ENCODE measurements at places on chromosomes 5 and 9.

DNA sequence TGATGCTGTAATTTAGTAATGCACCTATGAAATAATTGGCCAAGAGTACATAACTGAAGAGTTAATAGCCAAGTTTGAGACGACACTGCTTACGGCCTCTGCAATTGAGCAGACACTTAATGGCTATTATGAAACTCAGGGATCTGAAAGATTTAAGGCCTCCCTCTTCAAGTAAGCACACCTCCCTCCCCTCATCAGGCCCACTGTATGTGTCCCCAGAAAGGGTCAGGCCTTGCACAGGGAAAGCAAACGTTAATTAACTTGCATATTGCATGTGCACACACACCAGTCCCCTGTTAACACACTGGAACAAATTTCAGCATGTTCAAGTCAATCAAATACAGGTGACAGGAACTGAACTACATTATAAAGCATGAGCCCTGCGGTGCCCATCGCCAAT lies 163.6 kb downstream of the SPOCK1 start:
- no peak for DNase-seq

GRCh38 chr5:40401284-40402006 lies 278.3 kb upstream of the PTGER4 start:
- DNase-seq, result no peak

- no peak for DNase-seq
Measured at GRCh38 chr9:130446101-130446861, 1.5 kb downstream of the ASS1 start.

DNA sequence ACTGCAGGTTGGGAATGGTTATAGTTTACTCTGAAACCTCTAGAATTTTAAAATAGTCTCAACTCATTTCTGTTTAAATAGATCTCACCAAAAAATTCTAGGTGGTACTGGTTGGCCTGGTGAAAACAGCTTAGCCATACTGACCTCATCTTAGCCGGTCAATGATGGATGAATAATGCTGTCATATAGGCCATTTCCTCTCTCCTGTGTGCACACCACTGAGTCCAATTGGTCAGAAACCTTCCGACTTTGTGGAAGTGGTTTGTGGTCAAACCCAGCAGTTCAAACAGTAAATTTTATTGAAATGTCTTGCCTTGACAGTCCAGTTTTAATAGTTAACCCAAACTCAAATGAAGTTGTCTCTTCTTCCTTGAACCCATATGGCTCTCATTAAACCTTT lies 98.6 kb downstream of the GIN1 start:
- no peak for DNase-seq

GRCh38 chr9:133969681-133970580 lies 22.2 kb downstream of the VAV2 start:
- DNase-seq, result no peak

DNA sequence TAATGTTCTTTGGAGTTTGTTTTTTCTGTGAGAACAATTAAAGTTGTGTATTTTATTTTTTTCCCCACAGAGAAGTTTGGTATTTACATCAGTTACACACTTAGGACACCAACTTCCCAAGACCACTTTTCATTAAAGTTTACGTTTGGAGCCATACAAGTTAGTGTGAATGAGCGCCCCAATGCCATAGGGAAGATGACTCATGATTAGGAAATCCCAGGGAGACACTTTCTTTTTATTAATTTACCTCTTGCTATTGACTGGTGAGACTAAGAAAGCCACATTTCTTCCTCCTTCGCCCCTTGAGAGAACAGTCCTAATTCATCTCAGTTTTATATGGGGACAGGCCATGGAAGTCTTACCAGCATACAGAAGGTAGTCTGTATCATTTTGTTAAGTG lies 57.1 kb downstream of the EDIL3 start:
- no peak for DNase-seq

DNA sequence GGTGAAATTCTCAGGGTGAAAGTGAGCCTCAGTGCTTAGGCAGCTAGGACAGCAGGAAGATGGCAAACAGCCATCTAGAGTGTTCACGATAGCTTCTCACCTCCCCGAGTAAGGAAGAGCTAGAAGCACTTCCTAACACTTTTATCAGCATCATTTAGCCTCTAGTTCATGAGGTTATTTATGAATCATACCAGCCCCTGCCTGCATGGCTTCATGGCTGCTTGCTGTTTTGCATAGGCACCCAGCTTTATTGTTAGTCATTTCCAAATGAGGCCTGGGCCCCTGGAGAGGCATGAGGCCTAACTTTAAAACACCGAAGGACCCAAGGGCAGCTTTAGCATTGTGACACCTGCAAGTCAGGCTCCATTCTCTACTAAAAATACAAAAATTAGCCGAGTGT lies 134.9 kb upstream of the PANK3 start:
- no peak for DNase-seq

DNA sequence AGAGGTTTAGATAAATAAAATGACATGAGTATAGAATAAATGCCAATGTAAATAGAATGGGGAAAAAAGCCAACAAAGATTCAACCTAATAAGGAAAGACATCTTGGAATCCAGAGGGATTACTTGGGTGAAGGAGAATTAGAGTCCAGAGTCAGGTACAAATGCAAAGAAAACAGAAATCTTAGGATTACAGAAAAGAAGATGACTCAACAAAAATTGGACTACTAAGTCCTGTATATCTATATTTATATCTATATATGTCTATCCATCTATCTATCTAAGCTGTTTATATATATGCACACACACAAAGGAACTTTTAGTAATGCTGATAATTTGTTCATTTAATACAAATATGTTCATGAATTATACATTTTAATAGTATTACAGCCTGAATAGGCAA lies 27.6 kb downstream of the FAM174A start:
- DNase-seq, result no peak

DNA sequence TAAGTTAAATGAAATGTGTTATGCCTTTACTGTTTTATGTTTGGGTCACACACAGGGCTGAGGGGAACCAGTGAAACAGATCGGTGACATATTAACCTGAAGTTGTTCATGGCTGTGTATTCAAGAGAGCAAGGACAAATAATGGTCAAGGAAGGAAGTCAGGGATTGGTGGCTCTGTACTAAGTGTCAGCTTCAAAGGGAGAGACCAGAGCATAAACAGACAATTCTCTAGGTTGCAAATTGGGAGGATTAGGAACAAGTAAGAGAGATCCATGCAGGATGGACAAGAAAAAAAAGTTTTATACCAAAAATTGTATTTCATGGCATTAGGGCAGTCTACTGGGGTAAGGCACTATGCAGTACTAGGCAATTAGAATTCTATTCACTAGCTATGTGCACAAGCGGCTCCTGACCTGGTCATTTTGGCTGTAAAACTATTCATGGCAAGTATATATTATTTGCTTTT lies 156.3 kb downstream of the PLPPR1 start:
- no peak for DNase-seq

DNA sequence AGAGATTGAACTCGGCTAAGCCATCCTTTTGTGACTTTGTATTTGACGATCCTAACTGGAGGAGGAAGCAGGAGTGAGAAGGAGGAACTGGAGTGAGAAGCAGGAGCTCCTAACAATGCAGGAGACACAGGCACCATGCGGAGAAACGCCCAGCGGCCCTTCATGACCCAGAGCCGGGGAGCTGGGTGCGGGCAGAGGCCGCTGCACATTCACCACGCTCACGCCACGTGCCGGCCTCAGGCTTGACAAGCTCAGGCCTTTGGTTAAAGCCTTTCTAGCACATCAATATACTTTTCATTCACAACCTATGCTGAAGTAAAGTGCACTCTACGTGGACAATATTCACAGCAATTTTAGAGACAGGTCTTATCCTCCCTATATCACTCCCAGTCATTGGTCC lies 124.8 kb upstream of the FAM120A start:
- no peak for DNase-seq

- no peak for DNase-seq
Measured at GRCh38 chr5:140246378-140247122, 56.4 kb downstream of the PFDN1 start.

- no peak for DNase-seq
Measured at GRCh38 chr9:69222970-69223369, 48.9 kb downstream of the TJP2 start.

DNA sequence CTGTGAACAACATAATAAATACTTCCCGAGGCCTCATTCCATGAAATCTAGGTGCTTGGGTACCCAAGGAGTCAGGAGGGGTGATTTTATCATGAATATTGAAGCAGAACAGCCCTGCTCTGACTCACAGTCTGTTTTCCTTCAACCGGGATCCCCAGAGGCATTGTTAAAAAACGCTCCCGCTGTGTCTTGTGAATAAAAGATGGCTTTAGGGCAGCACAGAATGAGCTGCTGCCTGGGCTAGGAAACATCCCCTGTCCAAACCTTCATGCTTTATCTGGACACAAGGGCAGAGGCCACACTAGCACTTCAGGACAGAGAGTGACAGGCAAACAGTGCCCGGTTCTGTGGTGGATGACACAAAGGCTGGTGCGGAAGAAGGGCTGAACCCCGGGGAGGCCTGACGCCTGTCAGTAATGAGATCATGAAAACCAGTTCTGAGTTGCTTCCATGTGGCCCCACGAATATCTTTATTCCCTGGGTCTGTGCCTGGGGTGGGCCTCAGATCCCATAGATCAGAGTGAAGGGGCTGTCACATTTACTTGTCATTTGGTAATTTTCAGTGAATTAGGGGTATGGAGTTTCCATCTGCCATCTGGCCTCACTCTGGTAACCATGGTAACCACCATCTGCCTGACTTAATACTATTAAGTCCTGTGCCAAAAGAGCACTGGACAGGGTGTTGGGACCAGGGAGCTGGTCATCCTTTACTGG lies 2.6 kb downstream of the IGFBPL1 start:
- DNase-seq, result no peak

GRCh38 chr9:3858961-3859360 lies 333.2 kb upstream of the RFX3 start:
- no peak for DNase-seq

GRCh38 chr9:123656565-123656964 lies 273.4 kb downstream of the DENND1A start:
- no peak for DNase-seq
